ENCODE measurements at places on chromosomes 12 and 14. TPM values are rescaled to one million over a fixed set of nuclear protein-coding genes. Genes with fewer than 3 reads are reported as not detected.

GRCh38 chr12:83102499-83102898 lies 415.8 kb downstream of the TMTC2 start:
- DNase-seq: no peak

DNA sequence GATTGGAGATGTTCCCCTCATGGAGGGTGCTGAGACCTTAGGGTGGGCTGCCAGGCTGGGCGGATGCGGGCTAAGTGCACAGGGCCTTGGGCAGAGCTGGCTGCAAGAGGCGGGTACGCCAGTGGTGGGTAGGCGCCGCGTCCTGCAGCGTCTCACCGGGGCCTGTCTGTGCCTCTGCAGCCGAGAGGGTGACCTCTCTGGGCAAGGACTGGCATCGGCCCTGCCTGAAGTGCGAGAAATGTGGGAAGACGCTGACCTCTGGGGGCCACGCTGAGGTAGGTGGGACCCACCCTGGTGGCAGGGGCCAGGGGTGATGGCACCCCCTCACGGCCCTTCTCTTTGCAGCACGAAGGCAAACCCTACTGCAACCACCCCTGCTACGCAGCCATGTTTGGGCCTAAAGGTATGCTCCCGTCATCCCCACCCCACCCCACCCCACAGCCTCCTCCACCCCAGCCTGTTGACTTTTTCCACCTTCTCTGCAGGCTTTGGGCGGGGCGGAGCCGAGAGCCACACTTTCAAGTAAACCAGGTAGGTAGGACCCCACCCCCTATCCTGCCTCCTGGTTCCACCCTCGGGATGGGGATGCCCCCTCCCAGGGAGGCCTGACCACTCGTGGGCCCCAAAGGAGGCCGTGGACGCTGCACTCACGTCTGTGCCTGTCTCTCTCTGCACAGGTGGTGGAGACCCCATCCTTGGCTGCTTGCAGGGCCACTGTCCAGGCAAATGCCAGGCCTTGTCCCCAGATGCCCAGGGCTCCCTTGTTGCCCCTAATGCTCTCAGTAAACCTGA lies 1.5 kb downstream of the CRIP1 start:
- DNase-seq: no peak

DNA sequence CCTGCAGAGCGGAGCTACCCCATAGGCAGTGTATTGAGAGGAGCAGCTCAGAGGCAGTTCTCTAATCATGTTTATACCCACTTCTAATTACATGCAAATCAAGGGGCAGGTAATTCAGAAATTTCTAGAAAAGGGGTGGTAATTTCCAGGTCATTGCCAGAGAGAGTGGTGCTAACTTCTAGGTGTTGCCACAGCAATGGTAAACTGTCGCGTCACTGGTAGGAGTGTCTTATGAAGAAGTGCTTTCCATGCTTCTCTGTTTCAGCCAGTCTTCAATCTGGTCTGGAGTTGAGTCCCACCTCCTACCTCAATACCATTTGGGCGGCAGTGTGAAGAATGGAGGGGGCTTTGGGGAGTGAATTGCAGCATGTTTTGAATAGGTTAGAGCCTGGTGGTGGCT lies 8.5 kb upstream of the AMN1 start:
- no peak for DNase-seq

- DNase-seq: no peak
Measured at GRCh38 chr14:22563987-22564386, 25.0 kb downstream of the DAD1 start.

- peak; percentile 48 for DNase-seq
Measured at GRCh38 chr12:20798554-20798953, 12.0 kb upstream of the SLCO1B3 start.

The SPIC gene
- total RNA-seq: not detected

DNA sequence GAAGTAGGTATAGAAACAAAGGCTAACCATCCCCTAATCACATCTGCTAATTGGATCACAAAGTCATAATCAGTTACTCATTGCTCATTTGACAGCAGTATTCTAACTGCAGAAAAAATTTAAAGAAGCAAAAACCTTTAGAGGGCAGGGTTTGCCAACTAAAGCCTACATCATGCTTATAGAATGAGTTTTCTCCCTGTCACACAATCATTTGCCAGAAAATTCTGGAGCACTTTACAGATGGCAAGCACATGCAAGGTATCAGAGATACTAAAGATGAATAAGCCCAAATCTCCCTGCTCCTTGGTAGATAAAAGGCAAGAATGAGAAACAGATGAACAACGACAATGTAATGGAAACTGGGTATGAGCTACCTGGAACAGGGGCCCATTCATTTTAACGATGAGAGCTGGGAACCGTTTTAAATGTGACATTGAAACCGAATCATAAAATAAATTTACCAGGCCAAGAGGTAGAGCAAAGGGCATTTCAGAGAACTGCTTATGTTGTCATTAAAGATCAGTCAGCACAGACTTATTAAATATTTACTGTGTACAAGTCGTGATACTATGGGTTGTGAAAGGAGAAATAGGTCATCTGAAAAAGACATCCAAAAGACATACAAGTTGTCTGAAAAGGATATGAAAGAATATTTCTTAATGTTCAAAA lies 211.4 kb upstream of the ABCD2 start:
- DNase-seq: no peak

GRCh38 chr12:286531-287300 lies 24.1 kb upstream of the SLC6A13 start:
- DNase-seq: no peak

DNA sequence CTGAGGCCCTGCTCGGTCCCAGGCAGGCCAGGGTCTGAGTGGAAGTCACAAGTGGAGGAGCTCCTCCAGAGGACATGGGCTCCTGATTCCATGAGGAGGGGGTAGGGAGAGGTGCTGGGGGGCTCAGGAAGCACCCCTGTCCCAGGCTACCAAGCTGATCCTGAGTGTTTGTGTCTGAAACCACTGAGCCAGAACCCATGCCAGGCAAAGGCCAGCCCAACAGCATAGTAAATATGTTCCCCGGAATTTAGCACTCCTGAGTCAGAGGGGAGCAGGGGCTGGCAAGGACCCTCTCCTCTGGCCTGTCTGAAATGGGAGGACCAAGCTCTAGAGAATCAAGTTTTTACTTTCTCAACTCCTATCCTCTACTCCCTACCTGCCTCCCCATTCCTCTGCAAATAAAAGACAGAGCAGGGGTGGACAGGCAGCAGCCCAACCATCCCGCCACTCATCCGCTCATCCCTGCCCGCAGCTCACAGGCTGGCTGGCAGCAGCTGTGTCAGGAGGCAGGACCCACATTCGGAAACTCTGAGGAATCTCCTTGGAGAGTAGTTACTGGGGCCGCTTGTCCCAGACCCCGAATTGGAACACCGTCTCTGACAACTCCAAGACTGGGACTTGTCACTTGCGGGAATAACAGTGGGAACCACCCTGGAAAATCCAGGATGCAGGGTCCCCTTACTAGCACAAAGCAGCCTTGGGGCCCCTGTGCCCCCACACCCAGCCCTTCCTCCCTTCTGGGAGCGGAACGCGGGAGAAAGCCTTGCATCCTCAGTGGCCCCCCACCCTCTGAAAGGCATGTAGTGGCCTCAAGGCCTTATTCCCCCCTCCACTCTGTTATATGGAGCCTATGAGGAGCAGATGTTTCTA lies 102.5 kb downstream of the ZFP36L1 start:
- DNase-seq: no peak

GRCh38 chr14:79842270-79842669 lies 369.0 kb downstream of the DIO2 start:
- DNase-seq: no peak

- no peak for DNase-seq
Measured at GRCh38 chr12:31089072-31089471, 15.4 kb downstream of the DDX11 start.
